ENCODE measurements at places on chromosomes 1 and 21. TPM values are rescaled to one million over a fixed set of nuclear protein-coding genes. Genes with fewer than 3 reads are reported as not detected.

DHRS3 gene
- 83.2 TPM for total RNA-seq

OR2T11 gene
- not detected for total RNA-seq

ADAMTS5 gene
- 59.2 TPM for total RNA-seq

HAX1 gene
- 50.7 TPM for total RNA-seq

LRRC52 gene
- total RNA-seq = not detected

CFHR5 gene
- not detected for total RNA-seq

- DNase-seq = no peak
These were observed 4.0 kb upstream of the FOXD3 start for GRCh38 chr1:63318201-63318979.

- DNase-seq = no peak
These were observed 32.4 kb downstream of the CDK18 start for GRCh38 chr1:205536759-205537361.

DNA sequence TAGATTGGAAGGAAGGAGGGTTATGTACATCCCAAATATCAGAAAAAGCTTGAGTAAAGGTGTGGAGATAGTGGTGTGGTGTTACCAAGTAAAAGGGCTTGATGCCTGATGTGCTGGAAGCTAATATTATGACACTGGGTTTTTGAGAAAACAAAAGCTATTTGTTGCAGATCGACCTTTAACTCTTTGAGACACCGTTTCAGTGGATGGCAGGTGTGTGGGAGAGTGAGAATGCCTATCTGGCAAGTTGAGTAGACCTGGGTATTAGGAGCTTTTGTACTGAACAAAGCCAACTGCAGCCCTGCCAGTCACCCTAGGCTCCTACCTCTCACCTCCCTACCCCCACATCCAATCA is 1.4 kb downstream of the MMACHC start:
- no peak for DNase-seq

DNA sequence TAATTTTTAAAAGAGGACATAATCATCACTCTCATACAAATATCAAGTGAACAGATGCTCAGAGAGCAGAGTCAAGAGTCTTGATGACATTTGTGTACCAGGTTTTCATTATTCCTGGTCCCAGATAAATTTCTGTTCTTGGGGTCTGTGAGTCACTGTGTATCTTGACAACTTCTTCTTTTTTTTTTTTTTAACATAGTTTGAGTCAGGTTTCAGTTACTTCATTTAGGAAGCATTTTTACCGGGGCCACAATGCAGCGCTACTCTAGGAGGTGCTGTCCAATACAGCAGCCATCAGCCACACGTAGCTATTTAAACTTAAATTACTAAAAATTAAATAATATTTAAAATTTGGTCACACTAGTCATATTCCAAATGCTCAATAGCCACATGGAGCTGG is 188.1 kb upstream of the SAMSN1 start:
- no peak for DNase-seq

DNA sequence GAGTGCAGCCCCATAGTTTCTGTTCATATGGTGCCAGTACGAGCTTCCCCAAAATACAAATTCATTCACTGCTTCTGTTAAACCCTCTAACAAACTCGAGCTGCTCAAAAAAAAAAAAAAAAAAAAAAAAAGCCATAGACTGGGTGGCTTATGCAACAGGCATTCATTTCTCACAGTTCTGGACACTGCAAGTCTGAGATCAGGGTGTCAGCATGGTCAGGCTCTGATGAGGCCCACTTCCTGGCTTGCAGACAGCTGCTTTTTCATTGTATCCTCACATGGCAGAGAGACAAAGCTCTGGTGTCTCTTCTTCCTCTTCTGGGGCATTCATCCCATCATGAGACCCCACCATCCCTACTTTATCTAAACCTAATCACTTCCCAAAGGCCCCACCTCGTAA is 121.6 kb downstream of the PTBP2 start:
- DNase-seq = no peak

- DNase-seq = no peak
These were observed 5.4 kb upstream of the TNFRSF4 start for GRCh38 chr1:1219341-1219740.

DNA sequence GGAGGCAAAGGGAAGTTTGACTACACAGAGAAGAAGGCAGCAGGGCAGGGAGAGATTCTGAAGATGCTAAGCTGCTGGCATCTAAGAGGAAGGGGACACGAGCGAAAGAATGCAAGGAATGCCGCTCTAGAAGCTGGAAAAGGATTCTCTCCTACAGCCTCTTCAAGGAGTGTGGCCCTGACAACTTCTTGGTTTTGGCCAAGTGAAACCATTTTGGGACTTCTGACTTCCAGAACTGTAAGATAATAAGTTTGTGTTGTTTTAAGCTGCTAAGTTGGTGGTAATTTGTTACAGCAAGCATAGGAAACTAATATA is 28.5 kb downstream of the MGST3 start:
- DNase-seq = no peak

All from urinary bladder (tissue), 4 donors.